ENCODE measurements at places on chromosomes 5 and 9.

DNA sequence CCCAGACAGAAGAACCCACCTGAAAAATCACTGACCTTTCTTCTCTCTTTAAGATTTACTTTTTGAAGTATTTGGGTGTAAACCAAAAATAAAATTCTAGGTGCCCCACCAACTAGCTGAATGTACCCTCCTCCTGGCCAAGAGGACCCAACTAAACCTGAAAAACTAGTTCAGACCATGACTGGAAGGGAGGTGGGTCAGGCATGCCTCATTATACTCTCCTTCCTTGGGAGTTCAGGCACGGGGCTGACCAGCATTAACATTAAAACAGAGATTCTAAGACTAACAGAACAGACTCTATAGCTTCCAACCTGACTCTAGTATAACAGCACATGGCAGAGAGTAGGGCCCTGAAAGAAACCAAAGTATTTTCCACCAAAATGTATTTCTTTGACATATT, 61.4 kb downstream of the CERT1 start:
- no peak for DNase-seq

DNA sequence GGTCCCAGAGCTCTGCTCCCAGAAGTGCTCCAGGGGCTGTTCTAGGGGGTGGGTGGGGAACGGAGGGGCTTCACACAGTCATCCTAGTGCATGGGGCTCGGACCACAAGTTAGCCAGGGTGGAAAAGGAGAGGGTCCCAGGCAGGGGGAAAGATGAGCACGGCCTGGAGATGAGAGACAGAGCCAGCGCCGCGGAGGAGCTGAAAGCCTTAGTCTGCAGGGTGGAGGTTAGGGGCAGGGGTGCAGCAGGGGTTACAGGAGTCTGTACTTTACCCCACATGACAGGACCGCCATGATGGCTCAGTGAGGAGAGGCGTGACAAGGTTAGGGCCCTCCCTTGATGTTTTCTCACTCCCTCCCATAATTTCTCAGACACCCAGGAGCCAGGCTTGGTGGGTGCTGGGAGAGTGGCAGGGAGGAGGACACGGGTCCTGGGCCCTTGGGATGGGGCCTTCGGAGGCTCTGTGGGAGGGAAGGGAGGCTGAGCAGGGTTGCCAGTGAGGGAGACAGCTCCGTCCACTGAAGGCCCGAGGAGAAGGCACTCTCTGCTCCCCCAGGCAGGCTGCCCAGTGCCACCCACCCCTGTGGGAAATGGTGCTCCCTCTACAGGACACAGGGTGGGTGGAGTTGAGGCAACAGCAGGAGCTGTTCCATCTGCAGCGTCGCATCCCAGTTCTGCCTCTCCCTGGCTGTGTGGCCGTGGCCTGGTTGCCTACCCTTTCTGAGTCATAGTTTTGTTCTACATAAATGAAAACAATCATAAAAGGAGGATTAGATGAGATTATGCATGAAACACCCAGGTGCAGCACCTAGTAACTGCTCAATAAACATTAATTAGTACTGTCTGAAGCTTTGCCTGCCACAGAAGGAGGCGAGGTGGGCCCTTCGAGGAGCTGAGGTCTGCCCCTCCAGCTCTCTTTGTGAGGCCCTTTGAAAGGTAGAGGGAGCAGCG, 66.2 kb downstream of the NDST1 start:
- DNase-seq = no peak

DNA sequence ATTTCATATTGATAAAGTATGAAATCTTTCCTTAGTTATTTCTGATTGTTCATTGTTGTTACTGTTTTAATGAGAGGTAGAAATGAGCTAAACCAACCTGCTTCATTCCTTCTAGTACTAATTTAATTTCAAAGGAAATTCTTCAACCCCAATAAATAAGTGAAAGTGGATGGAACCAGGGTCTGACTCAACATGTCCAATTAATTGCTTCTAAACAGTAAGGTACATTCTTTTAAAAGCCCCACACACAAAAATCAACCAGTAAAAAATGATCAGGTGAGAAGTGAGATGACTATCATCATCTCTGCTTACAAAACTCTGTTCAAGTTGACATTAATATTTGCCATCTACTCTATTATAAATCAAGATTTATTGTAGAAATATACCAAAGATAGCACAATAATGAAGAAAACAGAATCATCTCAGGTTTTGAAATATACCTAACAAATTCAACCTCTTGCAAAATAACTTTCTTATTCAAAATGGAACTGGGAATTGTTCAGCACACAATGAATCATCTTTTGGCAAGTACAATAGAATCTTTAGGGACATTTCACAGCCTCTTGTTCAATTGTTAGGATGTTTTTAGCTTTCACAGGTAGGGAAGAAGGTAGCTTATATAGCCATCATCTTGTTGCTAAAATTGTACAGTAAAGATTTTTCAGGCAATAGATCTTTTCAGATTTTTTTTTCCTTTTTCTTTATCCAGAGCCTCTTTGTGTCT, 114.5 kb downstream of the RPS23 start:
- no peak for DNase-seq

GRCh38 chr5:82276800-82277612, 1.1 kb downstream of the RPS23 start:
- DNase-seq = no peak

DNA sequence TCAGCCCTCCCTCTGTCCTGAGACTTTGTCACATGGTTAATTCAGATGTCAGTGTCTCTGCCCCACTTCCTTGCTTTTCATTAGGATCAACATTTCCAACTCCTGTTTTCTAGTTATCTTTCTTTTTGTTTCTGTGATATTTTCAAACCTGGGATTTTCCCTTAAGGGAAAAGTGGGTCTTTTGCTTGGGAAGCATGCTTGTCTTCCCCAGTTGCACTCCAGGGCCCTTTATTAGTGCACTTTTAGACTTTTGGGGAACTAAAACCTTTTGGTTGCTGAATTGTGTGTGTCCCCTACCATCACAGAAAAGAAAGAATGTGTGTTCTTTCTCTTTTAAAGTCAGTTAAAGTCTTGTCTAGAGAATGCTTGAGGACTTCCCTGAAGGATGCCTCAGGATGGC, 18.4 kb upstream of the GDNF start:
- no peak for DNase-seq

GRCh38 chr5:73143716-73144115, 23.3 kb downstream of the TMEM171 start:
- DNase-seq = no peak

GRCh38 chr9:125125523-125125922, 17.8 kb downstream of the SCAI start:
- no peak for DNase-seq

DNA sequence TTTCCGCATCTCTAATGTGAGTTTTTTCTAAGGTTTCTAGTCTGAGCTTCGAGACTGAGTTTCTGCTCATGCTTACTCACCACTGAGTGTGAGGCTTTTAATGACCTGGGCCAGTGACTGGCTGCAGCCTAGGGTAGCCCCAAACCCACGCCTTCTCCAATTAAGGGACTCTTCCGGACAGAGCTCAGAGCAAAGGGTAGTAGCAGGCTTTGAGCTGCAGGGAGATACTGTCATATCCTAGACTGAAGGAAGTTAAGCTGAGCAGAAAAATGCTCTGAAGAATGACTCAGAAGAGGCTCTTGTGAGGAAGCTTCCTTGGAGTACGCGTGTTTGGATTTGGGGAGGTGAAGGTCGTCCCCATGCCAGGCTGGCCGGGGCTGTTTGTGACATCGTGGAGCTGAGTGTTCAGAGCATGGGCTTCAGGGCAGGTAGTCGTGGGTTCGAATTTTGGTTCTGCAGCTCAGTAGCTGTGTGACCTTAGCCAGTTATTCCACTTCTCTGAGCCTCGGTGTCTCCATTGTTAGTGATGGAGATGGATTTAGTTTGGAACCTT, 3.5 kb downstream of the USP20 start:
- peak; percentile 54 for DNase-seq

DNA sequence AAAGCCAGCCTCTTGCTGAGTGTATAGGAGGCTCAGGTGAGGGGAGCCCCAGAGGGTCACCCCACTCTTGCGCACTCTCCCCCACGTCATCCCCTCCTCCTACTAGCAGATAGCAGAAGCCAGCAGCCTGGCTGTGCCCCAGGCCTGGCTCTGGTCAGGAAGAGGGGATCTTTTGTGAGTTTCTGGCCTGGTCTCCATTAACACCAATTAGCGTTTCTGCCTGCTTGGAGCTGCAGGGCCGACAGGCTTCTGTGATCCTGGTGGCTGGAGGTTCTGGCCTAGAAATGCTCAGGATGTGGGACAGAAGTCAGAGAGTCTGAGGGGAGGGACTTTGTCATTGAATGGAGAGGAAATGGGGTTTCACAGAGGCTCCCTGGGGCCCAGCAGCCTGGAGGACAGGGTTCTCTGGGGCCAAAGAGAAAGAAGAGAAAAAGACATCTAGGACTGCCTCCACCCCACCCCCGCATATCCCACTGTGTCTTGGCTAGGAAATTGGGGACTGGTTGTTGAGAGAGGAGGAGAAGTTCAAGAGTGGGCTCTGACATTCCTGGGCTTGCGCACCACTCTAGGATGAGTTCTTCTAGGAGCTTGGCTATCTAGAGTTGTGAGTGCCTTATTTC, 47.5 kb upstream of the ARAP3 start:
- DNase-seq = no peak
